Hematopoietic multipotent progenitor cell treated with erythropoietin and hydrocortisone succinate and interleukin-3 and kit ligand, for 17 days (in vitro differentiated cells): ENCODE measurements at places on chromosomes 4 and X.

DNA sequence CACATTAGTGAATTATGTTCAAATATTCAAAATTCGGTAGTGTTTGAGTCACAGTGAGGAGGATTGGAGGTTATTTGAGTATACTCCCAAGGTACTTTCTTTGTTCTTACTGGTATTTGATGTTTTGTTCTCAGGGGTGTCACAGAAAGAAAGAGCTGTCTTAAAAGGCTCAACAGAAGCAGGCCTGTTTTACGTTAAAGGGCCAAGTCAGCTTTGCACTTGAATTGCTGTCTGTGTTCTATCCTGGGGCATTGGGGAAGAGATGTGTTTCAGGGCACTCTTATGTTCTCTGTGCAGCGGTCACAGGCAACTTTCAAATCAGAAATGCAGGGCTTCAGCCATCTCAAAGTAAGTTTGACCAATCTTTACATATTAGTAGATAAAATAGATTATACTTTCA is 1113.1 kb upstream of the LCORL start:
- no peak for DNase-seq

DNA sequence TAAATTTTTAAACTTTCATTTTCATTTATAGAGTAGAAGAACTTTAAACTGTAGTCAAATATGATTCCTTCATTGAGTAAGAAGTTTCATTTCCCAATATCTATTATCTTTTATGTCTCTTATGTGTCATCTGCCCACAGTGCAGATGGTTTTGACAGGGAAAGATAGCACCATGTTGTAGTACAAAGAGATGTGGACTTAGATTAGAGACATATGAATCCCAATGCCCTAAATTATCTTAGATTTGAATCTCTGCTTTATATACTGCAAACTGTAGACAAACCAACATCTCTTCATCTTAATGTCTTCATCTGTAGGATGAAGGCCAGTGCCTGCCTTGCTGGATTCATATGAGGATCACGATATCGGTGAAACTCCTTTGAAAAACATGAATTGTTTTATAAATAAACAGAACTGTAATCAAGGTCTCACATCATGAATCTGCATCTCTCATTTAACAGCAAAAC is 217.5 kb downstream of the BANK1 start:
- DNase-seq = no peak

- no peak for DNase-seq
These were observed 42.3 kb upstream of the HMX1 start for GRCh38 chr4:8913858-8914460.

DNA sequence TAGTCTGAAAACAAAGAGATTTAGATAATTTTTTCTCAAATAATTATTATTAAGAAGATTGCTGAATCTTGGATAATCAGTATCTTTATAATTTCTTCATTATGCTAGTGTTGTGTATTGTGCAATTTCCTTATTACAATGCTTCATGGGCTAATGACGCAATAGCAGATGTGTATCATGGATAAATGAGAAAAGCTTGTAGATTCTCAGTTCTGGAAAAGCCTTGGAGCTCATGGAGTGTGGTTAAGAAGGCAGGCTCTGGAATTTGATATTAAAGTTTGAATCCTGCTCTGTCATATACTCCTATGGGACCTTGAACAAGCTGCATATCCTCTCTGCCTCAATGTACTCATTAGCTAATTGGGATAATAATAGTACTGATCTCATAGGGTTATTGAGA is 18.9 kb upstream of the CXCL8 start:
- no peak for DNase-seq

- no peak for DNase-seq
These were observed 680.7 kb upstream of the GRID2 start for GRCh38 chr4:91622925-91623602.
